ENCODE measurements at places on chromosomes 16 and 17. TPM values are rescaled to one million over a fixed set of nuclear protein-coding genes. Genes with fewer than 3 reads are reported as not detected.

The ARL17A gene
- polyA plus RNA-seq, result 3.3 TPM

The KLHL10 gene
- 0.33 TPM for polyA plus RNA-seq

The CCNF gene
- 11.8 TPM for polyA plus RNA-seq

GRCh38 chr17:9446528-9446927 is 129.1 kb downstream of the STX8 start:
- DNase-seq, result no peak

GRCh38 chr17:70423562-70423961 is 254.2 kb downstream of the KCNJ2 start:
- DNase-seq, result no peak

- no peak for DNase-seq
Observed at GRCh38 chr17:79095345-79096055, 20.9 kb downstream of the ENGASE start.

DNA sequence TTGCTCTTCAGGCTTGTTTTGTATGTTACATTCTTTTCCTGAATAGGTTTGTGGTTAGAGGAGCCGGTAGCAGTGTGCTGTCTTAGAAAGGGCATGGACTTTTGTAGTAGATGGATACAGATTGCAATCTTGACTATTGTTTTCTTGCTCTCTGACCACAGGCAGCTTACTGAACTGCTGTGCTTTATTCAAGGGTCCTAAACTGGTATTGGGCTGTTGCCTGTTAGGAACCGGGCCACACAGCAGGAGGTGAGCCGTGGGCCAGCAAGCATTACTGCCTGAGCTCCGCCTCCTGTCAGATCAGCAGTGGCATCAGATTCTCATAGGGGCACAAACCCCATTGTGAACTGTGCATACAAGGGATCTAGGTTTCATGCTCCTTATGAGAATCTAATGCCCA is 373.9 kb downstream of the CPPED1 start:
- no peak for DNase-seq

DNA sequence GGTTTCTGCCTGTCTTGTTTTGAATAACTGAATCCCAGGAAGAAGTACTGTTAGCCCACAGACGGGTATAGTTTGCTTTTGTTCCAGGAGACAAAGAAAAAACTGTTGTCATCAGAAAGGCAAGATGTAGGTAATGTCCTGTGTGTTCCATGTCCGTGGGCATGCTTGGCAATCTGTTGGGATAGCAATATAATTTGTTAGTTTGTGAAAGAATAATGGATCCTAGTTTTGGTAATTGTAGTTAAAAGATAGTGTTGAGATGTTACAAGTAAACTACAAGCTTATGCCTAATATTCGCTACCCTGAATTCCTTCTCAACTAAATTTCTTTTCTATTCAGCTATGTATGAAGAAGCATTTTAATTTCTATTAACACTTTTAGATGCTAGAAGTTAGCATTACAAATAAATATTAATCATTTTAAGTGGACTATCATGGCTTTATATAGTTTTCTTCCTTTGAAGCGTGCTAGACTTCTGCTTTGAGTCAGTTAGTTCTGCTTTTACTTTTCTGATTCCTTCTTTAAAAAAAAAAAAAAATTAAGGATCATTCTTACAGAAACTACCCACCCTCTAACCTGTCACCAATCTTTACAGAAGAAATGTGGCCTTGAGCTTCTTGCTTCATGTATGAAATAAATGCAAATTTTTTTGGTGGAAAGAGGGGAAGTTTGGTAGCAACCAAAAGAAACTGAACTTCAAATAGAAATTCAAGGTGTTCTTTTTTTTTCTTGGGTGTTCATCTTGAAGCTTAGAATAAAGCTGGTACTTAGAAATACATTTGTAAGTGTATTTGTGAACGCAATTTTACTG is 2.4 kb downstream of the EVI2A start:
- DNase-seq, result no peak

Measured in fibroblast of lung (primary cell).